ENCODE measurements at places on chromosomes 7 and 10. TPM values are rescaled to one million over a fixed set of nuclear protein-coding genes. Genes with fewer than 3 reads are reported as not detected.

EGFR gene
- 7.3 TPM for total RNA-seq

MNX1 gene
- total RNA-seq: 3.7 TPM

CD36 gene
- 0.13 TPM for total RNA-seq

TPST1 gene
- 57.3 TPM for total RNA-seq

CPXM2 gene
- total RNA-seq: not detected

ZNF804B gene
- 0.04 TPM for total RNA-seq

GDF2 gene
- total RNA-seq: not detected

LIMK1 gene
- total RNA-seq: 43.2 TPM

TEX36 gene
- total RNA-seq: not detected

ASZ1 gene
- not detected for total RNA-seq

MSMB gene
- total RNA-seq: not detected

LDB3 gene
- total RNA-seq: 0.53 TPM

- no peak for DNase-seq
These were observed 29.8 kb downstream of the GSDME start for GRCh38 chr7:24727154-24728120.

DNA sequence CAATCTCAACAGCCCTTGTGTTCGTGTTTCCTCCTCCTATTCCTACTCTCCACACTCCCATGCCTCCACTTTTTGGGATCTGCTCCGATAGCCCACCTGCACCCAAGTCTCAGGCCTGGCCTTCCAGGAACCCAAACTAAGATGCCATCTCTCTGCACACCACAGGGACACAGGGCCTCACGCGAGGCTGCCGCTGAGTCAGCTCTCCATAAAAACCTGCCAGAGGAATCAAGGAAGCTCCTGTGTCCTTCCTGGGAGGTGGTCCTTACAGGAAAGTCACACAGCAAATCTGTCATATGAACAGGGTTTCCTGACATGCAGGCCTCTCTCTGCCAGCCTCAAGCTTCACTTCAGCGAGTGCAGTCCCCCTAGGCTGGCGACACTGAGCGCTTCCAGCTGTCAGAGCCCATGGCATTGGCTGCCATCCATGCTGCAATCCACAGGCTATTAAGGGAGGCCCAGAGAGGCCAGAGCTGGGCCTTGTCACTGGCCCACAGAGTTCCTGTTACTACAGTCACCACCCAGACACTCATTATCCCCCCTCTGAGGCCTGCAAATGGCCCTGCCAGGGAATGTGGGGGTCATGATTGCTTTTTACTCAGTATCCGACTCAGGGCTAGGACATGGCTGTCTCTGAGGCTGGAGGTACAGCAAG, 151.4 kb downstream of the OAT start:
- DNase-seq: no peak

- DNase-seq: no peak
These were observed 12.7 kb downstream of the TSPAN14 start for GRCh38 chr10:80466724-80467326.

DNA sequence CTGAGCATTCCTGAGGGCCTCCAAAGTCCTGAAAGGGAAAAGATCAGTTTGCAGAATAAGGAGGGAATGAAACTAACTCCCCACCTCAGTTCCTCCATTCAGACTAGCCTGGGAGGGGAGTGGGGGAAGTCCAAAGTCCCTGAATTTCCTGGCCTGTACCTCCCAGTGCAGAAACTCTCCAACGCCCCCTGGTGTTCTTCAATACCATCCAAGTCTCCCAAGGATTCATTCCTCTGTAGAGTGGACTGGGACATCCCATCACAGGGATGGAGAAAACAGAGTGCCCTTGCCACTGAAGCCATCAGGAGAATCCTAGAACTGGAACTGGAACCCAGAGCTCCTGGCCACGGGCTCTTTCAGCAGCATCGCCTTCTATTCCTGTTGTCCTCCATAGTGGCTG, 1.6 kb upstream of the COL13A1 start:
- peak; percentile 82 for DNase-seq

DNA sequence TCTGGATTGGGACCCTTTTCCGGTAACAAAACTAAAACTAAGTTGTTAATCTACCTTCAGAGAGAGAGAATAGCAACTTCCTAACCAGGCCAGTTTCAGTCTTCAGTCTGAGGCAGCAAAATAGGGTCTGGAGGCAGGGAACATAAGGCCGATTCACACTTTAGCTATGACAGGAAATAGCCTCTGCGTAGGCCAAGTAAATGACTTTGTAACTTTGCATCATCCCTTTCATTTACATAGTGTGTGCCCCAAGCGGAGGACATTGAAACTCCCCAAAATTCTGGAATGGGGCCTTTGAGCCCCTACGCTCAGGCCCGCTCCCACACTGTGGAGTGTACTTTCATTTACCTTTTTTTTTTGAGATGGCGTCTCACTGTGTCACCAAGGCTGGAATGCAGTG, 1.7 kb upstream of the UPP1 start:
- DNase-seq: no peak

DNA sequence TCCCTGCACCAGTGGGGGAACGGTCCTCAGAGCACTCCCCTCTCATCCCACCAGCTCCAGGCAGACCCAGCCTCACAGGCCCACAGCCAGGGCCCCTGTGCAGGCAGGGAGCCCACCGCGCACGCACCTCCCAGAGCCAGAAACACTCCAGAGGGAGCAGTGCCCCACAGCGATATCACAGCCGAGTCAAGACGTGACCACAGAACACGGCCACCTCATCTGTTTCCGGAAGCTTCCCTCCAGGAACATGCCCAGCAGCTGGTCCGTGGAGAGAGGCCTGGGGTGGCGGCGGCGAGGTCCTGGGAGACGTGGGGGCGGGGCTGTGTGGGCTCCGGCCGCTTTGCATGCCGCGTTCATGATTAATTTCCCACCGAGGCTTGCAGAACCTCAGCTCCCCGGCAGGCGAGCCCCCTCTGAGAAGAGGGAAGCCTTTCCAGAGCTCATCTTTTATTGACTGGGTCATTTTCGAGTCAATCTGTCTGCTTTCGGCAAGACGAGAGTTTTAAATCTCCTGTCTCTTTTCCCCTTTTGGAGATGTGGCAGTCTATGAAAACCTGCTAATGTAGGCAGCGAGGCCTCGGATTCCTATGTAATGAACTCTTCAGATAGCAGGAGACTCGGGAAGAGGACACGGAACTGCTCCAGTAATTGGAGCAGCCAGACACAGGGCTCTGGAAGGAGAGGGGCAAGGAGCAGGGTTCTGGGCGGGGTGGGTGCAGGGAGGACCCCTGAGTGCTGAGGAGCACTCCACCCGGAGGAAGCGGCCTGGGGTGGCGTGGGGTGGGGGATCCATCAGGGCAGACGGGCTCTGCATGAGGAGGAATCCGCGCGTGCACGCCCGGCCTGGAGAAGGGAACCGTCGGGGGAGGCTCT, 242.8 kb downstream of the ELFN1 start:
- DNase-seq: peak; percentile 70

GRCh38 chr7:128206747-128207500, 34.2 kb upstream of the LEP start:
- no peak for DNase-seq

DNA sequence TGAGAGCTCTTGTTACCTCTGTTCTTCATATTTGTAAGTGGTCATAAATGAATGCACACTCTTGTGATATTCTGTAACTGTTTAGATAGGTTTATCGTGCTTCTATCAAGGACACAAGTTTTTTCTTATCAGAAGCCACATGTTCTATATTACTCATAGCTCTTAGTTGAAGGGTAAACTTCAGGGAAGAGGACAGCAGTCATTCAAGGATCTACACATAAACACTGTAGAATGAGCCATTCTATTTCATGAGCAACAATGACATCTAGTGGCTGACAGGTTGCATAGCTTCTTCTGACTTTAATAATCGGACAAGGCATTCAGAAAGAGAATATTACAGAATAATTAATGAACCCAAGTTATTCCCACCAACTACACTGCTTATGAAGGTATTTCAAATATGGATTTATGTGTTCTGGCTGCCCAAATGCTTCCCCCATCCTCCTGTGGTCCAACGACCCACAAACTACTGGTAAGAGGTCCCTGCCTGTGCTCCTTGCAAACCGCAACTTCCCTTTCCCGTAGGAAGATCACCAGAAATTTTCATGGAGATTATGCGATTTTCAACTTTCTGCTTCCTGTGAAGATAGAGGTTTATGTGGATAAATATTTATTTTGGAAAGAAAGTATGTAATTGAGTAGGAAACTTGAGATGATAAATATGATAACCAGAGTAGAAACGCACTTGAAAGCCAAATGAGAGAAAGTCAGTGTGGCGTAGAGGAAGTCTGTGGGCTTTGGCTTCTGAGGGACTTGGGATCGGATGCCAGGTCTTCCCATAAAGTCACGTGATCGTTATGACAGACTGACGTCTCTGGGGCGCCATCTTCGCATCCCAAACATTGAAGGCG, 16.8 kb upstream of the ABCB5 start:
- DNase-seq: peak; percentile 99

- DNase-seq: no peak
These were observed 30.1 kb downstream of the RPA3 start for GRCh38 chr7:7688310-7688709.

- DNase-seq: no peak
These were observed 188.6 kb upstream of the LRRTM3 start for GRCh38 chr10:66737241-66737640.

- peak; percentile 80 for DNase-seq
These were observed 16.7 kb downstream of the HABP2 start for GRCh38 chr10:113569576-113569975.

DNA sequence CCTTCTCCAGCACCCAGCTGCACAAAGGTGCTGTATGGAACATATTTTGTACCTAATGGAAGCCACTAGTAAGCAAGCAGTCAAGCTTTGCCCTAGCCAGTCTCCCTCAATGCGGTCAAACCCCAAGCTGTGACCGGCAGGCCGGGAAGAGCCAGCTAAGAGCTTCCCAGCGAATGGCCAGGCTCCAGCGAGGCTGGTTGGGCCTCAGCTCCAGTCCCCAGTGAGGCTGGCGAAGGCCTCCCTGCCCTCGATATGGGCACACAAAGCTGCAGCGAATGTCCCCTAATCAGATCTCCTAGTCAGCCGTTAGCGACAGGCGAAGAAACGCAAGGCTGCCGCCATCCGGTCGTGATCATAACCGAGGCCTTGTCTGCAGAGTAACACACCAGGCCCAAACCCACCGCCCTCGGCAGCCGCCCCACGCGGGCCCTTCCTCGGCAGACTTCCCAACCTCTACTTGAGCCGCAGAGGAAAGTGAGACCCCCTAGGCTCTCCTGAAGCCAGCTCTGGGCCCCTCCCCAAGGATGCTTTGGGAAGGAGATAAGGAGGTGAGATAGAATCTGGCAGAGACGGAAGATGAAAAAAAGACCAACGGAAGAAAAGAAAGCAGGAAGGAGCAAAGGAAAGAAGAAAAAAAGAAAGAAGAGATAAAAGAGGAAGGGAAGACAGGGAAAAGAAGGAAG, 3.1 kb upstream of the HOXA9 start:
- DNase-seq: no peak

DNA sequence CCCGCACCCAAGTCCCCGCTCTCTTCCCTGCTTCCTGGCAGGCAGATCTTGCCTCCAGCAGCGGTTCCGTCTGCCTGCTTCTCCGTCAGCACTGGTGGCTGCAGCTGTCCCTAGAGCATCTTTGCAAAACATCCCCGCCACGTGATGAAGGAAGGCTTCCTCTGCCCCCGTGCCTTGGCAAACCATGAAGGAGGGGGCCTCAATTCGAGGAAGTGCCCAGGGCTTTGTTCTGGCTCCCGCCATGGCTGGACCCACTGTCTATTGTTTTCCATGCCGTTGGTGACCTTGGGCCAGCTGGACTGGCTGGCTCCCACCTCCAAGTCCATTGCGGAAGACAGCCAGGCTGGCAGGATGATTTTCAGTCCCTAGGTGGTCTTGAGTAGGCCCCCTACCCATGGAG, 13.2 kb upstream of the AQP1 start:
- no peak for DNase-seq

DNA sequence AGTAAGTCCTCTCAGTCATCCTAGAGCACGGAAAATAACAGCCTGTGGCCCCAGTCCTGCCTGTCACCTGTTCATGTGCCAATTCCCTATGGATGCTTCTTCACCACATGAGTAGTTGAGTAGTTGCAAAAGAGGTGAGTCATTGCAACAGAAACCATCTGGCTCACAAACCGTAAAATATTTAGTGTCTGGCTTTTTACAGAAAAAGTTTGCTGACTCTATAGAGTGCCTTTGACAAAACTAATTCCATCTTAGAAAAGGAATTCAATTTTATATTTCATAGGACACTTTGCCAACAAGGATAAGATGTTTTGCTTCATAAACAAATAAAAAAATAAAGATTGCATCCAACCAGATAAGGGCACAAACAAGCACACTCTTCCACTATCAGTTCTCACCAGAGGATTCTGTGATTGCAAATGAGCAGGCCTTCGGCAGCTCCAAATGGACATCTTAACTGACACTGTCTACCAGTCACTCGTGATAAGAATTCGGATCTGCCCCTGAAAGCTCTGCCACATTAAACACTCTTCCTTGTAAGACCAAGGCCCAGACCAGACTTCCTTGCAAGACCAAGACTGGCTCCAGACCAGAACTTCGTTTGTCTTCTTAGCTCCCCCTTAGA, 242.7 kb upstream of the SEMA3C start:
- DNase-seq: peak; percentile 98

DNA sequence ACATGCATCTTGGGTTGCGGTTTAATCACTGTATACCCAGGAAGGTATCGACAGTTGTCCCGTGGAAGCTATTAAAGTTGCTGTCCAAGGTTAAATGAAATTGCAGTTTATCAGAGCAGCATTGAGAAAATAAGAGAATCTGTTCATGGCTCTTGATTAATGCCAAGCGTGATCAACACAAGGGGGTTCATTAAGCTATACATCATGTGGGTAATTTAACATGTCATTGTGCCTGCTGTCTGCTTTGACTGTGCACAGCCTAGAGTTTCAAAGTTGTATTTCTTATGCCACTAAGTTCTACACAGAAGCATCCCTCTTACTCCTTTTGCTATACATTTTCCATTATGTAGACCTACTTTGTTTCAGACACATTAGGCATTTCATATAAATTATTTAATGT, 74.8 kb upstream of the SP8 start:
- no peak for DNase-seq

GRCh38 chr10:131207176-131207575, 104.3 kb downstream of the TCERG1L start:
- DNase-seq: no peak
